Activated T-cell treated with anti-CD3 and anti-CD28 coated beads for 48 hours (primary cell): ENCODE measurements at places on chromosomes 2 and 18.
A peak's percentile ranks its signal among the peaks of the same experiment; 100 is the strongest.

DNA sequence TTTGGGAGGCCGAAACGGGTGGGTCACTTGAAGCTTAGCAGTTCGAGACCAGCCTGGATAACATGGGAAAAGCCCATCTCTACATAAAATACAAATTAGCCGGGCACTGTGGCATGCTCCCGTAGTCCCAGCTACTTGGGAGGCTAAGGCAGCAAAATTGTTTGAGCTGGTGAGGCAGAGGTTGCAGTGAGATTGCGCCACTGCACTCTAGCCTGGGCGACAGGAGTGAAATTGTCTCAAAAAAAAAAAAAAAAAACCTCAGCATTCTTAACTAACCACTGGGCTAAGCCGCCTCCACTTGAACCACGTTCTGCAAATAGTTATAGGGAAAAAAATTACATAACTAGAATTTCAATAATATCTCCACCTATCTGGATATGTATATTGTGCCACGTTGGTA lies 2.3 kb downstream of the FOXI3 start:
- no peak for DNase-seq

- no peak for DNase-seq
Observed at GRCh38 chr2:174028935-174029334, 63.8 kb upstream of the SP3 start.

DNA sequence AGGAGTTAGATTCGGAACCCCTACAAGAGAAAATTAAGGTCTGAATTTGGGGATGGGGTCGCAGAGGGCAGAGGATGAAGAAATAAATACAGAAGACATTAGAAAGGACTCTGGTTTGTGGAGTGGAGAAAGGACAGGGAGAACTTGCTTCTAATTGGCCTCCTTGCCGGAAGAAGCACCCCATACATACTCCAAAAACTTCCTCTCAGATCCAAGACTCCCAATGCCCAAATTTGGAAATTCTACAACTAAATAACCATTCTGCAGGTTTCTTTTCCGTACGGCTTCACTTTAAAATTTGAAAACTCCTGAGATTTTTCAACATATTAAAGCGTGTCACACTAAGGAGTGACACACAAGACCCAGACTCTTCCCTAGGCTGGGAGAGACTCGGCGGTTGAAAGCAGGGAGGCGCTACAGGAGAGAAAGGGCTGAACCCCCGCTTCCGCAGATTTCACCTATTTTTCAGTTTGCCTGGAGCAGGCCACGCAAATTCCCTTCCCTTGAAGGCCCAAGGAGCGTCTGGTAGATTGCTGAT lies 478 bp downstream of the CLHC1 start:
- no peak for DNase-seq

- no peak for DNase-seq
Observed at GRCh38 chr2:128805237-128805636, 486.6 kb upstream of the HS6ST1 start.

- DNase-seq, result no peak
Observed at GRCh38 chr18:12410081-12410481, 2.4 kb downstream of the PRELID3A start.

- DNase-seq, result no peak
Observed at GRCh38 chr2:198052741-198053140, 248.3 kb downstream of the PLCL1 start.

- DNase-seq, result no peak
Observed at GRCh38 chr2:11761259-11761658, 14.8 kb downstream of the LPIN1 start.

DNA sequence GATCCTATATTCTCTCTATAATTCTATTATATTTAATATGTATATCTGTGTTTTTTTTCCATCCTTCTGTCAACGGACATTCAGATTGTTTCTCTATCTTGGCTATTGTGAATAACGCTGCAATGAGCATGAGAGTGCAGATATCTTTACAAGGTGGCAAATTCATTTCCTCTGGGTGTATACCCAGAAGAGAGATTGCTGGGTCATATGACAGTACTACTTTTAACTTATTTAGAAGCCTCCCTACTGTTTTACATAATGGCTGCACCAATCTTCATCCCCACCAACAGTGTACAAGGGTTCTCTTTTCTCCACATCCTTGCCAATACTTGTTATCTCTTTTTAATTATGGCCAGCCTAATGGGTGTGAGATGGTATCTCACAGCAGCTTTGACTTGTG lies 66.5 kb downstream of the TSPYL6 start:
- DNase-seq, result no peak

- no peak for DNase-seq
Observed at GRCh38 chr2:43107679-43108078, 118.7 kb downstream of the ZFP36L2 start.

GRCh38 chr2:152525277-152525838 lies 190.4 kb downstream of the FMNL2 start:
- no peak for DNase-seq

DNA sequence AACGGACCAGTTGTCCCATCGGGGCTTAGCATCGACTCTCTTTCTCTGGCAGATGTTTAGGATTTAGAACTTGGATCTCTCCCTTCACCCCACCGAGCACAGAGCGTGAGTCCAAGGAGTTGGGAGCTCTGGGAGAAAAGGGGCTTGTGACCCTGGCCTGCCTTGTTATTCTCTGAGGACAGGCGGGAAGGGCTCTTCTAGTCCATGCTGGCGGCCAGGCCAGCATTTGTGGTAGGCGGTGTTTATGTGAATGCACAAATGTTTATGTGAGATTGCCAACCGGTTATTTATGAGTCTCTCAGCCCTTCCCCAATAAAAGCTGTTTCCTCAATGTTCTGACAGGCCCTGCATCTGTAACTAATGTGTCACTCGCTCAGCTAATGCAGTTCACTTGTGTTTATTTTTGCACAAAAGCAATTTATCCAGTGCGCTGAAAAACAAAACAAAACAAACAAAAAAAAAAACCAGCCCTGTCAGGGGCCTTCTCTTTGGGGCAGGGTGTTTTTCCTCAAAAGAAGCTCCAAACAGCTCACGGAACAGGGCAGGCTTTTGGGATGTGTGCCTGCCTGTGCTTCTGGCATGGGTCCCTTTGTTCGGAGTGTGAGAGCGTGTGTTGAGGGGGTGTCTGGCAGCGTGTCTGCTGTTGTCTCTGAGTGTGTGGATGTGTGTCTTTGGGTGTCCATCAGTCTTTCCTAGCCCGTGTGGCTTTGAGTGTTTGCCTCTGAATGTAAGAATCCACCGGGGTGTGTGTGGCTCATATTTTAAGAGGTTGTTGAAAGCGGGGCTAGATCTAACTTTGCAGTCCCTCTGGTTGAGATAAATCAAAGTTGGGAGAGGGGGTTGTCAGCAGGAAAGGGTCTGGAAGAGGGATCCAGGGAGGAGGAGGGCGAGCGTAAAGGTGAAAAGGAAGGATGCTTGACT lies 52.8 kb upstream of the HAAO start:
- DNase-seq, result no peak

DNA sequence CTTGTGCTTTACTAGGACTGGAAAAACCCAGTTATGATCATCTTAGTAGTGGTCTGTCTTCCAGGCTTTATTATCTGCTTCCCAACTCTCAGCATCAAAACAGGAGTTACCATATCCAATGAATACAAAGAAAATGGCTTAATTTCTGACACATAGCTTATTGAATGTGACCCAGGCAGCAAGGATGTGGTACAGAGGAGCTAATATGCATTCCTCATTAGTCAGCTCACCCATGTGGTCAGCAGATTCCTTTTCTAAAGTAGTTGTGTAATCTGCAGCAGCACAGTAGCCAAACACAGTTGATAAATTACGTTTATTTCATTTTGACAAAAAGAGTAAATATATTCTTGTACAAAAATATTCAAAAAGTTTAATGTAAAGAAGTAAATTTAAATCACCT lies 43.6 kb downstream of the TSPYL6 start:
- DNase-seq, result no peak

- DNase-seq, result no peak
Observed at GRCh38 chr2:37343537-37344434, 644 bp upstream of the QPCT start.

- DNase-seq, result no peak
Observed at GRCh38 chr2:238261718-238262375, 22.0 kb upstream of the HES6 start.

DNA sequence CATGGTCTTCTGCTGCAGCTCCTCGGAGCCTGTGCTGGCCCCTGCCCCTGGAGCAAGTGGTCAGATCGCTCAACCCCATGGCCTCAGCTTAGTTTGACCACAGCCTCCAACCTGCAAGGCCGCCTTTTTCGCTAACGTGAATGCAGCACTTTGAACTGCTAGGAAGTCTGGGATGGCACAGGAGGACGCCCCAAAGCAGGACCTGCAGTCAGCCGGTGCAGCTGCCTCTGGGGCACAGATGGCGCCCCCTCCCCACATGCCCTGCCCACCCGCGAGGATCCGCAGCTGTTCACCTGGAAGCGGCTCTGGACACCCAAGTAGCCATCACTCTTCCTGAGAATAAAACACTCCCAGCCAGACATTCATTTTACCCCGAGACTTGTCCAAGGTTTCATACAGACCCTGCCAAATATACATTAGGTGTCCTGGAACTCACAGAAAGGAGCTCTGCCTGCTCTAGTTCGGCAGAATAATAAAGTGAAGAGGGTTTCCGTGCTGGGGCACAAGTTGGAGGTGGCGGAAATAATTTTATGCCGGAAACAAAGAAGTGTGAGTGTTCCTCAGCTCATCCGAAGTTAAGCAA lies 510.1 kb downstream of the EIPR1 start:
- no peak for DNase-seq

DNA sequence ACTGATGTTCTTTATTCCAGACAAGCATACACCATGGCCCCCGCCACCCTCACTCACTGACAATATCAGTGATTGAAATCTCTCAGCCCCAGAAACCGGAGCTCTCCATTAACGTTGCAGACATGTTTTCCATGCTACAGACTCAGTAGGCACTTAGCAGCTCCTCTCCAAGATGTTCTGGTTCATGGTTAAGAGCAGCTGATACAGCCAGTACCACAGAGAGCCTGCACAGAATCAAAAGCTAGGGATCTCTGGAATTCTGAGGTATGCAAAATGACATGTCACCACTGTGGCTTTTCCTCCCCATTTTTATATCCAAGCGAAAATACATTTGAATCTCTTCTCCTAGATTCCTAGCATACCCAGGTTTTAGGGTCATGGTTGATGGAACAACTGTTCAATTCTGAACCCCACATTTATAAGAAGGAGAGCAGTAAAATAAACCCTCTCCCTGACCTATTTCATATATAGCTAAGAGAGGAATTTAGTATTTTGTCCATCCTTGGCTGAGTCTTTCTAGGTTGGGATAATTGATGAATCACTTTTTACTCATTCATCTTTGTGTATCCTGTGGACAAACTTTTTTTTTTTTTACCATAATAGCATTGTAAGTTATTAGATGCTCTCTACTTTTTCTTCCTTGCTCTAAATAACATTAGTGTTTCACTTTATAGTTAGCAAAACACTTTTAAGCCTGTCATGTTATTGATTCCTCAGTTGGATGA lies 488.4 kb upstream of the PIK3C3 start:
- DNase-seq, result no peak

DNA sequence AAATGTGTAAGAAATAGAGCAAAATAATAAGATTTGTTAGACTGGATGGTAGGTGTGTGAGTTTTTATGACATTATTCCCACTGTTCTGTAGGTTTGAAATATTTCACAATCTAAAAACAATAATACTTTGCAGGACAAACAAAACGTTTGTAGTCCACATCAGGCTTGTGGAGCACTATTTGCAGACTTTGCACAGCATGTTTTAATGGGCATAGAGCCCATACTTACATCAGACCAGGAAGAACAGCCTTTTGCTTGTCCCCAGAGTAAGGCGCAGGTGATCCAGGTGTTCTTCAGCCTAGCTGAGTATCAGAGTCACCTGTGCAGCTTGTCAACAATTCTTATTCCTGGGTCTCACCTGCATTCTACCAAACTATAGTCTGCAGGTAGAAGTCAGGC lies 9.1 kb upstream of the STK39 start:
- no peak for DNase-seq

DNA sequence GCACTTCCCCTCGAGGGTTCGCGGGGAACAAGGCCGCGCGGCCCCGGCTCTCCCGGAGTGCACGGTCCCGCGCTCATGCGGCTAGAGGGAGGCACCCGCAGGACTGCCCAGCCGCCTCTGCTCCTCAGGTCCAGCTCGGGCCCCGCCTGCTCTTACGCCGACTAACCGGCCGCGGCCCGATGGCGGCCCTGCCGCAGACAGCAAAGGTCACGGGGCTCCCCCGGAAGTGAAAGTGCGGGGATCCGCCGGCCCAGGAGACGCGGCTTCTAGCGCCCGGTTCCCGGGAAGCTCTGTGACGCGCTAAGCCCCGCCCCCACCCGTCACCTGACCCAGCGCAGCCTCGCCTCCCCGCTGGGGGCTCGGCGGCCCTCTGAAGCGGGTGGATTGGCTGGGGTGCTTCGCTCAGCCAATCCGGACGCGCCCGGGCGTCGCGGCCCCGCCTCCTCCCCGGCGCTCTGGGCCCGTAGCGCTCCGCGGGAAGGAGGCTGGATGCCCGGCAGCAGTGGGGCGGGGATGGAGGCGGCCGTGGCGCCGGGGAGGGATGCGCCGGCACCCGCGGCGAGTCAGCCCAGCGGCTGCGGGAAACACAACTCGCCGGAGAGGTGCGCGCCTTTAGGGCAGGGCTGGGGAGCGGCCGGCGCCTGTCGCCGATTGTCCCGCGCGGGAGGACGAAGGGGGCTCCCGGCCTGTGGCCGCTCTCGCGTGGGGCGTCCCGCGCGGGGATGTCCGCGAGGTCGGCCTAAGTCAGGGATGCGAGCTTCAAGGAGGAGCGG lies at the start of gene SCLY:
TSS of gene SCLY (plus strand) at position 460 of the 773 bp plus-strand sequence. CDS start at position 514, 54 bp downstream.
- peak; percentile 97 for DNase-seq

DNA sequence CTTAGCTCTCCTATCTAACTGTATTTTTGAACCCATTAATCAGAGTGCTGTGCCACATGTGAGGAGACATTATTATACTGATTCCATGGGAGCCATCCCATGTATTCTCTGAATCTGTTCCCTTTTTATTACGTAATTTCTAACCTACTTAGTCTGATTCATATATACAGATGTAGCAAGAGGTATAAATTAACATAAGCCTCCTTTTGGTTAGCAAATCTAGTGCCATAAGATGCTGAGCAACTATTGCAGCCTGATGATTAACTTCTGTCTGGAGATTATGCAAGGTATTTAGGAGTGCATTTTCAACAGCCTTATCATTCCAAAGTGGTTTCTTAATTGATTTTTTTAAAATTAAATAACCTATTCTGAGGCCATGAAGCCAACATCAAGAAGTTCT lies 114.1 kb upstream of the MSH2 start:
- DNase-seq, result no peak

GRCh38 chr18:75088021-75088506 lies 120.9 kb downstream of the PTGR3 start:
- DNase-seq, result no peak

DNA sequence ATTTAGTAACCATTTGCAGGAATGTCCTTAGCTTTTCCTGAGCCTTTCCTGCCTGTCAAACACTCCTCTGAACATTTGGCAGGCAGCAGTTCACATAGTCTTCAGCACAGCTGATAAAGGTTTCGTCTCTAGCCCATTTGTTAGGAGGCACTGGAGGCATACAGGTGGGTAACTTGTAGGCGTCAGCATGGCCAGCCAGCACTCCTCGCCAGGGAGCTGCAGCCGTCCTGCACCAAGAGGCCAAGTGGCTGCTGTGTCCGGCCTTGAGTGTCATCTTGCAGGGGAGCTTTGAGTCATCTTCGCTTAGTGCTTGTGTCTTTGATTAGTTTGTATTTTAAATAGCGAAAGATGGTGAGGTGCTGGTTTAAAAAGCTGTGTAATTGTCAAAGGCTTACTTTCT lies 120.3 kb upstream of the NFATC1 start:
- no peak for DNase-seq

- DNase-seq, result no peak
Observed at GRCh38 chr2:179272406-179273192, 8.0 kb upstream of the SESTD1 start.

- no peak for DNase-seq
Observed at GRCh38 chr2:30239986-30240752, 8.8 kb downstream of the LBH start.
